Esophagus squamous epithelium (tissue), 5 donors: ENCODE measurements at places on chromosomes 7 and 10.

GRCh38 chr10:70884741-70885140 is 3.6 kb downstream of the PCBD1 start:
- no peak for DNase-seq

DNA sequence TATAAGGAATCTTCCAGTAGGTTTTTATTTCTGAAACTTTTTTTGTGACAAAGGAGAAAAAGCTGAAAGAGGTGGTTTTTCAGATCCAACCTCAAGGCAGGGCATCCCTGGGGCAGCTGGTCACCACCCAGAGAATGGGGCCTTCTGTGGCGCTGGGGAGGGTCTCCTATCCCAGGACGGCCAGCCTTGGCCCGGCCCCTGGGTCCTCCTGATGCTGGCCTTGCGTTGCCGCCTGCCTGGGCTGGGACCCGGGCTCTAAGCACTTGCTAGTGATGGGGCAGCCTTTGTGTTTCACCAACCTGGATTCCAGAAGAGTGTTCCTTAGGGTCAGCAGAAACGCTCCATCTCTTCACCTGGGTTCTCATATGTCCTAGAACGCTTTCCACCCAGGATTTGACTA is 16.3 kb downstream of the SHH start:
- DNase-seq = no peak

GRCh38 chr7:22624781-22625180 is 102.2 kb upstream of the IL6 start:
- no peak for DNase-seq

DNA sequence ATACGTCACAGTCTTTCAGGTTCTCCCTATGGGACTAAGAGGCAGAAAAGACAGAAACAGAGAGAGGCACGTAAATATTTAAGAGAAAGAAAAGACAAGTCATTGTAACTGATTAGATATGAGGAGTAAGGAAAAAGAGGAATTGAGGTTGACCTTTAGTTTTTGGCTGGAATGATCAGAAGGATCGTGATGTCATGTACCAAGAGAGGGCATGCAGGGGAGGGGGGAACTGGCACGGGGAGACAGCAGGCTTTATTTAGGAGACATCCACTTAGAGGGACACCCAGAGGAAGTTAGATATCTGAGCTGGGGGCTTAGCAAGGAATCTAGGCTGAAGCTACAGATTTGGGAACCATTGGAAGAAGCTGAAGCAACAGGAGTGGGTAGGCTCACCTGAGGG is 9.2 kb upstream of the LRRC20 start:
- no peak for DNase-seq
